Activated CD4-positive, alpha-beta T cell treated with anti-CD3 and anti-CD28 coated beads for 36 hours (primary cell): ENCODE measurements at places on chromosomes 16 and 17. TPM values are rescaled to one million over a fixed set of nuclear protein-coding genes. Genes with fewer than 3 reads are reported as not detected.

DNAJA3 gene
- 93.9 TPM for total RNA-seq

KRTAP4-1 gene
- total RNA-seq = not detected

XYLT1 gene
- total RNA-seq = 5.1 TPM

EVI2A gene
- 16.9 TPM for total RNA-seq

CCL14 gene
- total RNA-seq = not detected

GAST gene
- total RNA-seq = not detected

TNFRSF17 gene
- total RNA-seq = not detected

MMP15 gene
- total RNA-seq = 0.43 TPM

MSLN gene
- total RNA-seq = not detected

CHRNE gene
- total RNA-seq = 0.84 TPM

ACSM2B gene
- total RNA-seq = not detected
